ENCODE measurements at places on chromosomes 11 and 22.

GRCh38 chr11:41983475-41983874 is 524.0 kb upstream of the LRRC4C start:
- DNase-seq = no peak

DNA sequence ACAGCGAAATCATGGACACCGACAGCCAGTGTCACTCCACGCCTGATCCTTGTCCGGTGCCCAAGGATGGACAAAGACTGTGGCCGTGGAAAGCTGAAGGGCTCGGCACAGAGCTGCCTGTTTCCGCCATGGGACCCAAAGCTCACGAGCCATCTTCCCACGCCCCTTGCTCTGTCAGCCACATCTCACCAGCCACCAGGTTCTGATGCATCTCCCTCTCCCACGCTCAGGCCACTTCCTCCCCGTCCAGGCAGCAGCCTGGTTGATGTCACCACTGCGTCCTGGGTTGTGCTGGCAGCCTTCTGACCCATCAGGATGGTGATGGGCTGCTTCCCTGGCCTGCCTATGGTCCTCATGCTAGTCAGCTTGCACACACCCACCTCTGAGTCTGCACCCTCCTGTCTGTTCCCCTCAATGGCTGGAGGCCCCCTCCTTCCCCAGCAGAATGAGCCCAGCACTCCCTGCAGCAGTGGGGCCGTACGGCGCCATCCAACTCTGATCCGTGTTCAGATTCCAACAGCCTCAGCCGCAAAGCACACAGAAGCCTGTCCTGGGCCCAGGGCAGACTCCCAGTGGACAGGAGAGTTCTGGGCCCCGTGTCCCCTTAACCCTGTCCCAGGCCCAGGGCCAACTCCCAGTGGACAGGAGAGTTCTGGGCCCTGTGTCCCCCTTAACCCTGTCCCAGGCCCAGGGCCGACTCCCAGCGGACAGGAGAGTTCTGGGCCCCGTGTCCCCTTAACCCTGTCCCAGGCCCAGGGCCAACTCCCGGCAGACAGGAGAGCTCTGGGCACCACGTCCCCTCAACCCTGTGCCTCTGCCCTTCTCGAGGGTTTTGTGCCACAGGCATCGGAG is 259.5 kb downstream of the BRD1 start:
- DNase-seq = no peak

GRCh38 chr22:37522482-37522881 is 3.3 kb upstream of the CARD10 start:
- DNase-seq = no peak

GRCh38 chr11:86162239-86162638 is 82.3 kb upstream of the EED start:
- DNase-seq = no peak

GRCh38 chr11:69686856-69687255 is 11.7 kb upstream of the LTO1 start:
- DNase-seq = no peak

DNA sequence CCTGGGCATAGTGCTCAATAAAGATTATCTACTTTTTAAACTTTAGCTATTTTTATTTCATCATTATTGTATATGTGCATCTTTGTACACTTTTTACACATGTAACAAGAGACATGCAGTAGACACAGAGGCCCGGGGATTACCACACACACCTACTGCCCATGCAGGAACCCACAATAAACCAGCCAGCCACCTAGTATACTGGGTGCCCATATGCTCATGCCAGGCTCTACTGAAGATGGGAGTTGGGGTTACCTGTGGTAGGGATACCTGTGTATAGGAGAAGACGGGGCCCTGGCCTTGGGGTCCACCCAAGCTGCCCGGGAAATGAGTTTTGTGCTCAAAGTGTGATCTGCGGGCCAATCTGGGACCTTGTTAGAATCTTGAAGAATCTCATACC is 31.2 kb upstream of the P2RY2 start:
- DNase-seq = no peak

DNA sequence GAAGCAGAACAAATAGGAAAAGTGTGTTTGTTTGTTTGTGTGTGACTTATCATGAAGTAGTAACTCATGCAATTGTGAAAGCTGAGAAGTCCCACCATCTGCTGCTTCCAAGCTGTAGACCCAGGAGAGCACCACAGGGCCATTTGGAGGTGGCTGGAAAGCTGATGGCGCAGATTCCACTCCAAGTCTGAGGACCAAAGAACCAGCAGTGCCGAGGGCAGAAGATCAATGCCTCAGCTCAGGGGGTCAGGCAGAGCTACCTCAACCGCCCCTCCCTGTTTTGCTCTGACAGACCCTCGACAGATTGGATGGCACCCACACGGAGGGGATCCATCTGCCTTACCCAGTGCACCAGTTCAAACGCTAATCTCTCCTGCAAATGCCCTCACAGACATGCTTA is 896.2 kb downstream of the BRD1 start:
- DNase-seq = no peak

GRCh38 chr11:82406611-82407010 is 327.1 kb downstream of the FAM181B start:
- no peak for DNase-seq

- DNase-seq = no peak
Observed at GRCh38 chr11:11565636-11566035, 56.2 kb downstream of the GALNT18 start.

DNA sequence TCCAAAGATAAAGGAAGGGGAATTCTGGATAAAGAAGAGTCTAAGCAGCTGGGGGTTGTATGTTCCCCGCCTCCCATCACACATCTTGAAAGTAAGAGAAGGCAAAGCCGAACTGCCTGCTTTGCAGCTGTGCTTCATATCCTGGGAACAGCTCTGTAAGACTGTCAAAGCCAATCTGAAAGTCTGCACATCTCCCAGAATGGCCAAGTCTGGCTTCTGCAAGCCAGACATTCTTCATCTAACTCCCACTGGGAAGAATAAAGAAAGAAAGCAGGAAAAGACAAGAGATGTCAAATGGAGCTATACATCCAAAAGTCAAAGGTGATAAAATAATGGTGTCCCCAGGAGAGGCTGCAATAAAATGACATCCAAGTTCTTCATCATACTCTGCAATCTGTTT is 15.4 kb downstream of the MORC2 start:
- no peak for DNase-seq

DNA sequence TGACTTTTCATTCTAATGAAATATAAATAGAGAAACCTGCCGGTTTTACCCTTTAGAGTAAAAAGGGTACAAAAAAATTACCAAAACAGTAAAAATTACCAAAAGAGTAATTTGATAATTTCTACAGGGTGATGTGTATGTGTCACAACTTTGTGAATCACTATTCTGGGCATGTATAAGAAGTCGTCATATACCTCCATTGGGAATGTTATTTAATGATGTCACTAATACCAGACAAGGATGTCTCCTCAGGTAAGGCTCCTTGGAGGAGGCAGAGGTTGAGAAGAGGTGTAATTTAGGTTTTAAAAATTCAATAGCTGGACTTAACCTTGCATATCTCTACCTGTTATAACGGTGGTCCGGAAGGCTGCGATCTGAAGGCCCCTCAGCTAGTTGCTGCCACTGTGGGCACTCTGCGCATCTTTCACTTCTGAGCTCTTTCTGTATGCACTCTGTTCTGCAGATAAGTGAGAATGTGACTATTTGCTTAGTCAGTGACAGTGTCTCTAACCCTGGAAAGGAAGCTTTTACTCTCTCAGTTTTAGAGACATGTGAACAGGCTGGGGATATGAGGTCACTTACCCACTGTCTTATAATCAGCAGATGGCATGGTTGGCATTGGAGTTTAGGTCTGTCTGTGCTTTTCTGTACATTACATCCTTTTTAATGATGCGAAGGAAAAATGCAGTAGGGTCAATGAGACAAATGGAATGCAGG is 987 bp upstream of the NCR3LG1 start:
- DNase-seq = no peak

DNA sequence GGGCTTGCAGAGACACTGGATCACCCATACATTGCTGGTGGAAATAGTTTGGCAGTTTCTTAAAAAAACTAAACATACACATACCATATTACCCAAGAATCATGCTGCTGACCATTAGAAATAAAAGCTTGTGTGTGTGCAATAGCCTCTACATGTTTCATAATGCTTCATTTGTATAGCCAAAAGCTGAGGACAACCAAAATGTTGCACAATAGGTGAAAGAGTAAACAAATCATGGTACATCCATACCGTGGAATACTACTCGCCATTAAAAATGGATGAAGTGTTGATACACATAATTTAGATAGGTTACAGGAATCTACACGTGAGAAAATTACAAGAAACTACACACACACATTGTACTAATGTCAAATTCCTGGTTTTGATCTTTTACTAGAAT is 6.5 kb downstream of the KBTBD3 start:
- DNase-seq = no peak

DNA sequence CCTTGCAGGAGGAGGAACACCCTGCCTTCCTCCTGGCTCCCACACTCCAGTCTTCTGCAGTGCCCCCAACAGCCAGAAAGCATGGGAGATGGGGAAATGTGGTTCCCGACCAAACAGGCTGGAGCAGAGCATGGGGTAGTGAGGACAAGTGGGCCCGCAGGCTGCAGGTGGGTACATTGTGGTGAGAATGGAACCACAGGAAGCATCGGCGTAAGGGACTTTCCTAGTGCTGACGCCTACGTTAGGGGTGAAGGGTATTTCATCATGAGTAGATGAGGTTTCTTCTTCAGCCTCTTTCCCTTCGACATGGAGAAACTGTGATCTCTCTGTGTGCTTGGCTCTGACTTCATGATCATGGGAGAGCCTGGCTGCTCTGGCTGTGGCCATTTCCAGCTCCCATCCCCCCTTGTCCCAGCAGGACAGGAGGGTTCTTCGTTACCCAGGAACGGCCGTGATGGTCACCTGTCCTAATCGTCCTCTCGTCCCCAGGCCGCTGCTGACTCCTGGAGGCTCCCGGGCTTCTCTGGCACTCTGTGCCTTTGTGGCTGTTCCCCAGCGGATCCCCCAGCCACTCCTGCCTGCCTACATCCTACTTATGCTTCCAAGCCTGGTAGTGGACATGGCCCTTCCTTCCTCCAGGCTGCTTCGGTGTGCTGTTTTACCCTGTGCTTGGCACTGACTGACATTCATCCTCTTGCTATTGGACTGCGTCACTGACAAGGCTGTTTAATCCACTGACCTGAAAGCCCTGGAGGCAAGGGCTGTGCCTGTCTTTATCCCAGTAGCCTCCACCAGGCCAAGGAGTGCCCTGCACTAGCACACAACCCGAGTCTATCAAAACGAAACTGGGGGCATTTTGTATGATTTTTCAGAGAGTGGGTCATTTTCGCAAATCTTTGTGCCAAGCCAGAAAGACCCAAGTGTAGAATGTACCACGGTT is 65.2 kb upstream of the CECR2 start:
- peak; percentile 30 for DNase-seq

- no peak for DNase-seq
Observed at GRCh38 chr11:36019005-36019596, 75.2 kb downstream of the LDLRAD3 start.

GRCh38 chr11:57094181-57094935 is 87.4 kb upstream of the LRRC55 start:
- DNase-seq = no peak

- DNase-seq = no peak
Observed at GRCh38 chr11:133219543-133219942, 312.8 kb downstream of the OPCML start.

DNA sequence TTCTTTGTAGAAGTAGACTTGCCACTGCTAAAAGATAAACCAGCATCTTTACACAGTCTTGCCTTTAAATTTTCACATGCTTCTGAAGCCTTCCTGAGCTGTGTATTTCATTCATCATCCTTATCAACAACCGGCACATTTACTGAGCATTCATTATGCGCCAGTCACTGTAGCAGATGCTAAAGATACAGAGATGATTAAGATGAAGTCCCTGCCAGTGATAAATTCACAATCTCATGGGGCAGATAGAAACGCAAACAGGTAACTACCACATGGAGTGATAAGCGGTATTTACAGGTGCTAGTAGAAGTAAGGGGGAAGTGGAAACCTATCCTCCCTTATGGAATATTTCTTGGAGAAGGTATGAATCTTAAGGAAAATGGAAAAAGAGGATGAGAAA is 67.2 kb downstream of the PRCP start:
- DNase-seq = no peak

DNA sequence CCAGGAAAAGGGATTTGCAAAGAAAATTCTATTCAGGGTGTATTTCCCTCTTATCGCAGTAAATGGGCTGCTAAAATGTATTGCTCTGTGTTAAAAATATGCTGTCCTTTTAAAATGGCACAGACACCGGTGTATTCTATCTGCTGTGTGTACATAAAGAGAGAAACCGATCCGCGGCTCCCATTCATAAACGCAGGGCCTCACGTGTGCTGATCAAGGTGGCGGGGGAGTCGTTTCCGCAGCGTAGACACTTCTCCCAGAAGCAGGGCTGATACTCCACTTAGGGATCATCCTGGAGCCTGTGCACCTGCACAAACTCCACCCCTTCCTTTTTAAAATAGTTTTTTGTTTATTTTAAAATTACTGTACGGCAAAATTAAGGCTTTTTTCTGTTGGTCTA is 26.1 kb upstream of the IGSF9B start:
- DNase-seq = no peak

GRCh38 chr22:32353292-32353691 is 4.4 kb upstream of the RFPL3 start:
- DNase-seq = no peak

- DNase-seq = peak; percentile 75
Observed at GRCh38 chr22:37484480-37485394, 1.4 kb downstream of the MFNG start.

DNA sequence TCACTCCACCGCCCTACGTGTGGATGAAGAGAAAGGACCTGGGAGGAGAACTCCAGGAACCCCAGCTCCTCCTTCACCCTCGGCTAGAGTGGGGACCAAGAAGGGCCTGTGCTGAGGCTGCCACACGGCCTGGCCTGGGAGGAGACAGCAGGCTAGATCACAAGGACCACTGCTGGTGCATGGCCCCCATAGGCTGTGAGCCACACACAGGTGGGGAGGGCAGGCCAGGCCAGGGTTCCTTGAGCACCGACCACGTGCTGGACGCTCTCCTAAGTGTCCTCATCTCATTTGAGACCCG is 1392.4 kb downstream of the TBC1D22A start:
- DNase-seq = no peak

- DNase-seq = no peak
Observed at GRCh38 chr11:12841946-12842630, 167.0 kb upstream of the RASSF10 start.

DNA sequence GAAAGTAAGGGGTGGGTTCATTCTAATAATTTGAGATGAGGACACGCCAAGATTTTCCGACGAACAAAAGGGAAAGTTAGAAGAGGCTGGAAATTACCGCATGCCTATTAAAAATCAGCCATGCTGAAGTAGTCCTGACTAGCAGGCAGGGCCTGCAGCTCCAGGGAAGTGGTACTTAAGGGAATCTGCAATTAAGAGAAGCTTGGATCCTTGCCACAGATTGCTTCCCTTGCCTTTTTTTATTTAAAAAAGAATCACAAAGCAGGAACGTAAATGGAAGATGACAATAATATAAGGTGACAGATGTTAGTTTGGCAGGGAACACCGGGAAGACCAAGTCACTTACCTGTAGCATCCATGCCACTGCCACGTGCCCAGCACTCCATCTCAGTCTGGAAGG is 359.3 kb downstream of the CADM1 start:
- no peak for DNase-seq

- DNase-seq = no peak
Observed at GRCh38 chr11:43923406-43924111, 18.9 kb upstream of the C11orf96 start.

Measured in activated CD4-positive, alpha-beta T cell treated with anti-CD3 and anti-CD28 coated beads for 4 hours (primary cell).